ENCODE measurements at places on chromosomes 7 and 10. TPM values are rescaled to one million over a fixed set of nuclear protein-coding genes. Genes with fewer than 3 reads are reported as not detected.

The ATAD1 gene
- total RNA-seq = 11.6 TPM

The TDRD1 gene
- total RNA-seq = 0.27 TPM

The TMEM196 gene
- not detected for total RNA-seq

The TMEM184A gene
- 0.27 TPM for total RNA-seq

The IL6 gene
- under 0.01 TPM for total RNA-seq

The POLR2J3 gene
- total RNA-seq = 52.0 TPM

The AKR1C8 gene
- under 0.01 TPM for total RNA-seq

The CTAGE6 gene
- 0.27 TPM for total RNA-seq

The KLF14 gene
- not detected for total RNA-seq

The EN2 gene
- total RNA-seq = not detected

The UNCX gene
- total RNA-seq = not detected

The SPDYE17 gene
- total RNA-seq = not detected

The BBS9 gene
- total RNA-seq = 12.1 TPM

The CHAT gene
- not detected for total RNA-seq

The KIF11 gene
- 1.6 TPM for total RNA-seq

The EVX1 gene
- not detected for total RNA-seq

The OR2A5 gene
- not detected for total RNA-seq

The BMPER gene
- total RNA-seq = under 0.01 TPM

The DOCK4 gene
- total RNA-seq = 2.4 TPM

The SLC13A1 gene
- not detected for total RNA-seq

The FZD8 gene
- 0.81 TPM for total RNA-seq

The IFIT1 gene
- 4.6 TPM for total RNA-seq

The AKR1B1 gene
- total RNA-seq = 54.9 TPM

The ADAM8 gene
- total RNA-seq = 146 TPM

The TRIM50 gene
- total RNA-seq = not detected

The FAM20C gene
- total RNA-seq = 2.7 TPM

The CRHR2 gene
- total RNA-seq = not detected

The AGAP4 gene
- total RNA-seq = 7.0 TPM

The RTKN2 gene
- 0.27 TPM for total RNA-seq

The ARMC3 gene
- 0.54 TPM for total RNA-seq

The CHCHD1 gene
- total RNA-seq = 9.2 TPM

The RBP4 gene
- not detected for total RNA-seq

The FGF8 gene
- not detected for total RNA-seq

The ERVW-1 gene
- under 0.01 TPM for total RNA-seq

The OR2F2 gene
- not detected for total RNA-seq

The ZPBP gene
- total RNA-seq = 0.81 TPM

The MRPS17 gene
- total RNA-seq = 11.8 TPM

The FAM25A gene
- not detected for total RNA-seq

The ABCB8 gene
- total RNA-seq = 27.5 TPM

The GOLGA7B gene
- total RNA-seq = under 0.01 TPM

The SH2D4B gene
- under 0.01 TPM for total RNA-seq

The ITPRID1 gene
- total RNA-seq = not detected

Measured in hematopoietic multipotent progenitor cell (in vitro differentiated cells).